ENCODE measurements at places on chromosomes 11 and 22.

DNA sequence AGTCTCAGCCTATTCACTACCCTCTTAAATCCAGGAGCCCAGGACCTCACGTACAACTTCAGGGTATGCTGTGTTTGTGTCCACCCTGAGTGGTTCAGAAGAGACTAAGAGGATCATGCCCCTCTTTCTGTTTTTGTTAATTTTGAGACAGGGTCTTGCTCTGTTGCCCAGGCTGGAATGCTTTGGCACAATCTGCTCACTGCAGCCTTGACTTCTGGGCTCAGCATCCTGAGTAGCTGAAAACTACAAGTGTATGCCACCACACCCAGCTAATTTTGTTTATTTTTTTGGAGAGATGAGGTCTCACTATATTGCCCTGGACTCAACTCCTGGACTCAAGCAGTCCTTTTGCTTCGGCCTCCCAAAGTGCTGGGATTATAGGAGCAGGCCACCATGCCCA lies 118.5 kb downstream of the NAT10 start:
- DNase-seq: no peak

DNA sequence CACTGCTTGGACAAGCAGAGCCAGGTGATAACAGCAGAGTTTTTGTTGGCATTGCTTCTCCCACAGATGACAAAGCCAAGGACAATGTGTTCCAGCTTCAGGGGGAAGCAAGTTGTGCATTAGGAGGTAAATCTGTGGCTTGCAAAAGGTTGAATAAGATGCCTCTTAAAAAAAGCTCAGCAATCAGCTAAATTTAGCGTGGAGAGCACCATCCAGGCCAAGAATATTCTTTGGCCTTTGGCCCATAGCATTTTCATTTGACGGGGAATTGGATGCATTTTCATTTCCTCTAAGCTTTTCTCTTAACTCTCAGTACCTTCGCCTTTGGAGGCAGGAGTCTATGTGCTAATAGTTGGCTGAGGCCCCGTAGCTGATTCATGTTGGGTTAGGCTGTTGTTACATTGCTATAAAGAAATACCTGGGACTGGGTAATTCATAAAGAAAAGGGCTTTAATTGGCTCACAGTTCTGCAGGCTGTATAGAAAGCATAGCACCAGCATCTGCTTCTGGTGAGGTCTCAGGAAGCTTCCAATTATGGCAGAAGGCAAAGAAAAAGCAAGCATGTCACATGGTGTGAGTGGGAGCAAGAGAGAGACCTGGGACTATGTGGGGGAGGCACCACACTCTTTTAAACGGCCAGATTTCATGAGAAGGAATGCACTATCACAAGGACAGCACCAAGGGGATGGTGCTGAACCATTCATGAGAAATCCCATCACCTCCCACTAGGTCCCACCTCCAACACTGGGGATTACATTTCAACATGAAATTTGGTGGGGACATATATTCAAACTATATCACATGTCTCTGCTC lies 350.1 kb upstream of the C11orf87 start:
- no peak for DNase-seq

- no peak for DNase-seq
Measured at GRCh38 chr11:61685617-61685967, 5.4 kb downstream of the DAGLA start.

GRCh38 chr11:44790211-44790610 lies 63.4 kb downstream of the TSPAN18 start:
- DNase-seq: no peak

DNA sequence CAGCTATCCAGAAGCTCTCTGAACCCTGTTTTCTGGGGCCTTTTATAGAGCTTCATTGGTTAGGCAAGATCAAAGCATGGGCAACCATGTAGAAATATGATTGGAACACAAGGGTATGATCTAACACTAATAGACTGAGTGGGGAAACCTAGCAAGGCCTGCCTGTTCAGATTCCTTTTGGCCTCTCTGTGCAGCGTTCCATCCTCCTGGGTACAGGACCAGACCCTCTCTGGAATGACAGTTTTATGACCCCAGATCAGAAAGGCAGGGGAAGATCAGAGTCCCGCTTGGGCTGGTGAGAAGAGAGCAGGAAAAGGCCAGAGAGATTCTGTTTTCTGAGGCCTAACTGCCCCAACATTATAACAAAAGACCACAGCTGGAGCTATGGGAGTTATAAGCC lies 36.7 kb upstream of the VWA5A start:
- DNase-seq: no peak

- DNase-seq: no peak
Measured at GRCh38 chr22:27512283-27512761, 289.2 kb downstream of the MN1 start.
